Activated naive CD8-positive, alpha-beta T cell treated with anti-CD3 and anti-CD28 coated beads, Interleukin-2, amount 10 ng/mL, durations not matched to agents 7 days and 5 days (primary cell): ENCODE measurements at places on chromosomes 5 and 9. TPM values are rescaled to one million over a fixed set of nuclear protein-coding genes. Genes with fewer than 3 reads are reported as not detected.

GRCh38 chr9:34252016-34252415 lies 73.2 kb downstream of the UBAP1 start:
- no peak for DNase-seq

GRCh38 chr5:97478483-97478882 lies 295.4 kb upstream of the RIOK2 start:
- no peak for DNase-seq

DNA sequence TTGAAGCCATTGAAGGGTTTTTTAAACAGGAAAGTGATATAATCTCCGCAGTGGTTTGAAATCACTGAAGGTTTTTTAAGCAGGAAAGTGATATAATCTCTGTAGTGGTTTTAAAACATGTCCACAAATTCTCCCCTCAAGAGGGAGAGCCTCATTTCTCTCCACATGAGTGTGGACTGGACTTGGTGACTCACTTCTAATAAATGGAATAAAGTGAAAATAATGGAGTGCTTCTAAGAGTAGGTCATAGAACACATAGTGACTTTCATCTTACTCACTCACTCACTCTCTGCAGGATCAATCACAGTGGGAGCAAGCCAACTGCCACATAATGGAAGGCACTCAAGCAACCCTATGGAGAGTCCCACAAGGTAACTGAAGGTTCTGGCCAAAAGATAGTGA lies 12.0 kb downstream of the CTNNAL1 start:
- no peak for DNase-seq

DNA sequence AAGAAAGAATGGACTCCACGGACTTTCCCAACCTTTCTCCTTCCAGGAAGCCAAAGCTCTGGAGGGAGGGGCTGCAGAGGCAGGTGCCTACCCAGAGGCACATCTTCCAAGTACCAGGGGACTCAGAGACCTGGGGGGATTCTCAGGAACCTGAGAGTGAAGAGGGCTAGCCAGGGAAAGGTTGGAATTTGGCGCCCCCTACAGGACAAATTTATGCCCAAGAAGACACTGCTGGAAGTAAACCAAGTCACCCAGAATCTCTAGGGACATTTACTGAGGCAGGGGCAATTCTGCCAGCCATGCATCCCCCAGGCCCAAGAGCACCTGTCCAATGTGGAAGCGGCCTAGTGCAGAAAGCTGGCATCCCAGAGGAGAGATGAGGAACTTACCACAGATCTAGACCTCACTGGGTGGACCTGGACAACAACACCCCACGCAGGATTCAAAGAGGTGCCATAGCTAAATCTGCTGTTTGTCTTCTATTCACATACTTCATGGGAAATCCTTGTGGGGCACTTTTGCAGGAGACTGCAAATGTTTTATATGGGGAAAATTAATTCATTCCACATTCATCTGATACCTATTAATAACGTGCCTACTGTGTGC lies 25.9 kb upstream of the IDNK start:
- DNase-seq: peak; percentile 42

DNA sequence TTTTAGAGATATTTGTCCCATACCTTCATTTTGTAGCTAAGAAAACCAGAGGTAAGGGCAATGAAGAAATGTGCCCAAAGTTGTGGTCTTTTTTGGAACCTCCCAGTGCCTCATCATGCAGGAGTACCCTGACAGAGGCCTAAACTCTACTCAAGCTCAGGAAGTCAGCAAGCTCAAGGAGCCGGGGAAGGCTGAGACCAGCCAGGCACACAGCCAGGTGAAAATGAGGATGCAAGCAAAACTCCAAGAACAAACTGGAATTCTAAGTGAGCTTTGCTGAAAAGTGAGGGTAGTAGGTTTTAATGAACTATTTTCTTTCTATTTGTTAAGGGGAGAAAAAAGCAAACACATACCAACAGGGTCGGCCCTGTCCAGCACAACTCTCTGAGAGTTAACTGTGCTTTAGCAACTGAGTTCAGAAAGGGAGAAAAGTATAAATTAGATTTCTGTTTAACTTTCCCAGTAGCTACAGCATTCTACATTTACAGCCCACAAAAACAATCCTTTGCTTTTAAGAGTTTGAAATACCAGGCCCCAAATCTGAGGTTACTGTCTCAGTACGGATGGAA lies 146.4 kb downstream of the GNAQ start:
- no peak for DNase-seq

- no peak for DNase-seq
These were observed 99.0 kb downstream of the RALGPS1 start for GRCh38 chr9:127013597-127013996.

- DNase-seq: no peak
These were observed 29.5 kb upstream of the ALDH1B1 start for GRCh38 chr9:38362852-38363588.

- no peak for DNase-seq
These were observed 45.5 kb downstream of the UBAP1 start for GRCh38 chr9:34224349-34224748.

- no peak for DNase-seq
These were observed 73.9 kb downstream of the ATG10 start for GRCh38 chr5:82045554-82046275.

DNA sequence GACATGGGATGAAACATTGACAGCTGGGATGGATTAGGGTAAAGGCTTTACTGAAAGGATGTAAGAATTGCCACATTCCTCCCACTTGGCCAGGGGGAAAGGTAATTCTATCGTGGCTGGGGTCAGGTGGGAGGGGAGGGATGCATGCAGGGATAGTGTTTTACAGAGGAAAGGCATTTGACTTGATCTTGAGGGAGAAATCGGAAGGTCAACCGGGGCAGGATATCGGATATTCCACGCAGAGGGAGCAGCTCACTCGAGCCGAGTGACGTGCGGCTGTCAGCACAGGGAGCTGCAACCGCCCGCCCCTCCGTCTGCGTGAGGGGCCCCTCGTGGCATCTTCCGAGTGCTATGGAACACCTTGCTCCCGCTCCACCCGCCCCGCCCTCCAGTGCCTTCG lies 63.4 kb upstream of the ADAMTS2 start:
- DNase-seq: no peak

DNA sequence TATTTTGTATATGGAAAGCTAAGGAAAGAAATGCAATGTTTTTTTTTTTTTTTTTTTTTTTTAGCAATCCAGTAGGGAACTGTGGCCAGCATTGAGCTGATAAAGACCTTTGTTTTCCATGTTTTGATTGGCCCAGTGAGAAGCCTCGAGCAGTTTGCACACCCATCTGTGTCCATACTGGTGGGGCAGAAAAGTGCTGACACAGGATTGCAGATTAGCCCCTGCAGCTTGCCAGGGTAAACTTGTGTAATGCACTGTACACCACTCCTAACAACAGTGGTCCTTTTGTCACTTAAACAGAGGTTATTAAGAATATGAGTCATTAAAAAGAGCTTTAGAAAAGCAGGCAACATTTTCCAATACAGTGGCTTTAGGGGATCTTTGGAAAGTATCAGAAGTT lies 132.8 kb upstream of the CDKN2B start:
- DNase-seq: no peak

DNA sequence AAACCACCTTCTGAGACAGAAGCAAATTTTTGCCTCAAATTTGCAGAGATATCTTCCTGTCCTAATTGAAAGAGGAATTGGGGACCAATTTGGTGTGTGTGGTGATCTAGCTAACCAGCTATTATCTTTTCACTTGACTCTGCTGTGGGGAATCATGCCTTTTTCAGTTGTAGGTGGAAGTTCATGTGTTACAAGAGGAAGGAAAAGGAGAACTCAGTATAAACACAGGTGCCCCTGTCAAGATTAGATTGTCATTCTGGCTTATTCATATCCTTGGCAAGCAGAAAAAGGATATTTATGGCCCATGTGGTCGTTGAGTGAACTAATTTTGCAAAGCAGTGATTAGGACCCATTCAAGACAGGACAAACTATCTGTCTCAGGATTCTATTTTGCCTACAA lies 336.8 kb upstream of the SLC30A5 start:
- DNase-seq: no peak

GRCh38 chr5:100026606-100027005 lies 508.6 kb upstream of the FAM174A start:
- DNase-seq: no peak

- no peak for DNase-seq
These were observed 77.6 kb downstream of the KIF4B start for GRCh38 chr5:155091063-155091648.

DNA sequence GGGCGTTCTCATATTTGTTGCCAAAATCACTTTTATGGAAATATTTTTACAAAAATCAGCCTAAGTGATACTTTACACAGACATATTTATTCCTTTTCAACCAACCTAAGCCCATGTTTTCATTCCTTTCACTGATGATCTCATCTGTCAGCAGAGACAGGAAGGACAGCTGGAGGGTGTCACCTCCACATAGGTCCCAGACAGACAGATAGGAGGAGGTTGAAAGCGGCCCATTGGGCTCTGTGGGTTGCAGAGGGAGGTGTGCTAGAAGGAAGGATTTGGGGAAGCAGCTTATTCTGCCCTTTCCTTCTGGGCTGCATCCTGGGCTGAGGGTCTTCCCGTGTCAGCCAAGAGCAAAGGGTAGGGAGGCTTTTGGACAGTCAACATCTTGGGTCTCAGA lies 26.0 kb upstream of the SEMA4D start:
- no peak for DNase-seq

GRCh38 chr9:136326061-136326760 lies 1.1 kb upstream of the GPSM1 start:
- DNase-seq: no peak

DNA sequence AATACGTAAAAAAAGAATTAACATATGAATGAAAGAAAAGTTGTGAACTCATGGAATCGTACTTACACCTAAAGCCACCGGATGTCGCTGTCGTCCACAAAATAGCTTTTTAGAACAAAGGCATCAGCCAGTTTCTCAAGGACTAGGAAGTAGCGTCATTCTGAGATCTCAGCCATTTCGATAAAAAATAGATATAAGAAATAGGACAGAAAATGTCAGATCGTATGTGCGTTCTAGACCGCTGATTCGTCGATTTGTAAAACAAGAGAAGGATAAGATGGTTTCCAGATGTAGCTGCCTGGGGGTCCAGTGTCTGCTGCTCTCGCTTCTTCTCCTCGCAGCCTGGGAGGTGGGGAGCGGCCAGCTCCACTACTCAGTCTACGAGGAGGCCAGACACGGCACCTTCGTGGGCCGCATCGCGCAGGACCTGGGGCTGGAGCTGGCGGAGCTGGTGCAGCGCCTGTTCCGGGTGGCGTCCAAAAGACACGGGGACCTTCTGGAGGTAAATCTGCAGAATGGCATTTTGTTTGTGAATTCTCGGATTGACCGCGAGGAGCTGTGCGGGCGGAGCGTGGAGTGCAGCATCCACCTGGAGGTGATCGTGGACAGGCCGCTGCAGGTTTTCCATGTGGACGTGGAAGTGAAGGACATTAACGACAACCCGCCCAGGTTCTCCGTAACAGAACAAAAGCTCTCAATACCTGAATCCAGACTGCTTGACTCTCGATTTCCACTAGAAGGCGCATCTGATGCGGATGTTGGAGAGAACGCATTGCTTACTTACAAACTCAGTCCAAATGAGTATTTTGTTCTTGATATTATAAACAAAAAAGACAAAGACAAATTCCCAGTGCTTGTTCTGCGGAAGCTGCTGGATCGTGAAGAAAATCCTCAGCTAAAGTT lies at the start of gene PCDHA10:
PCDHA10 (plus strand) TSS at position 126 of the 903 bp plus-strand sequence; CDS start at position 278, 152 bp downstream.
- DNase-seq: no peak

GRCh38 chr9:16884373-16884772 lies 13.9 kb upstream of the BNC2 start:
- no peak for DNase-seq

- no peak for DNase-seq
These were observed 155.1 kb upstream of the WWC1 start for GRCh38 chr5:168136340-168136739.

- no peak for DNase-seq
These were observed 1696.9 kb upstream of the WWC1 start for GRCh38 chr5:166594567-166594966.

DNA sequence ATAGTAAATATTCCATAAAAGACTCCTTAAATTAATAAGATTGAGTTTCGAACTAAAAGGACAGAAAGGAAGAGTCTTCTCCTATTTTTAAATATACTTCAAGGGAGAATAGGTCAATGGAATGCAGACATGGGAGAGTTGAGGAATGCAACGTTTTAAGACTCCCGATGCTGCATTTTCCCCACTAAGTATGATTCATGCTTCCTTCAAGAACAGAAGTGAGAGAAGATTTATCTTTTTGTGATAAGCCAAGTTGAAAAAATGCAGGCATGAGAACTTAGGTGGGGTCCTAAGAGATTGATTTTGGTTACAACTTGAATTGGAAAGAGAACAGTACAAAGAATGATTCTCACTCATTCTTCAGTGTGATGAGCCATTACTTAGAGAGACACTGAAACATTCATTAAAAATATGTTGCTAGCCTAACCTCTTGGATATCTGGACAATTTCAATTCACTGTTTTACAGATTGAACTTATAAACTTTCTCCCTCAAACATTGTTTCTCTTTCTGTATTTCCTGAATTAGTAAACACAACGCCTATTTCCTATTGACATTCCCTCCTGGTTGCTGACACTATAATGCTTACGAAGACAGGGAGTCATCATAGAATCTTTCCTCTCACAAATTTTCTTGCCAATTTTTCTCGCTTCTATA lies 1666.1 kb upstream of the WWC1 start:
- no peak for DNase-seq

DNA sequence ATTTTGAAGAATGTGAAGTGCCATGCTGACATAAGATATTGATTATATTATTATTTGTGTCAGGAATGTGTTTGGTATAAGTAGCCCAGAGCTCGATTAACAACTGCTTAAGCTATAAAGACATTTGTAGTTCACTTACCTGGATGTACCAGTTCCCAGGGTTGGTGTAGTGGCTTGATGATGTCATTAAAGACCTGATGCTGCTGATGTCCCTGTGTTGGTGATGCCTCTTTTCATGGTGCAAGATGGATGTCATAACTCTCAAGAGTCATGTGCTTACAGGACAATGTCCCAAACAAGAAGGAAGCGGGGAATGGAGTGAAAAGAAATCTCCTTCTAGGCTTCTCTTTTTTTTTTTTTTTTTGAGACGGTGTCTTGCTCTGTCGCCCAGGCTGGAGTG lies 11.5 kb upstream of the GDNF start:
- DNase-seq: no peak

AGPAT2 gene
- 21.6 TPM for total RNA-seq

HNRNPAB gene
- 198 TPM for total RNA-seq

FAM151B gene
- 1.0 TPM for total RNA-seq

C9orf153 gene
- 0.34 TPM for total RNA-seq

STPG3 gene
- not detected for total RNA-seq

ACOT12 gene
- total RNA-seq: not detected

FABP6 gene
- not detected for total RNA-seq

SH3RF2 gene
- total RNA-seq: not detected

PLPPR1 gene
- not detected for total RNA-seq

CENPK gene
- 89.9 TPM for total RNA-seq

IL5 gene
- total RNA-seq: not detected

DRD1 gene
- total RNA-seq: not detected
